ENCODE measurements at places on chromosomes 5 and 9.

DNA sequence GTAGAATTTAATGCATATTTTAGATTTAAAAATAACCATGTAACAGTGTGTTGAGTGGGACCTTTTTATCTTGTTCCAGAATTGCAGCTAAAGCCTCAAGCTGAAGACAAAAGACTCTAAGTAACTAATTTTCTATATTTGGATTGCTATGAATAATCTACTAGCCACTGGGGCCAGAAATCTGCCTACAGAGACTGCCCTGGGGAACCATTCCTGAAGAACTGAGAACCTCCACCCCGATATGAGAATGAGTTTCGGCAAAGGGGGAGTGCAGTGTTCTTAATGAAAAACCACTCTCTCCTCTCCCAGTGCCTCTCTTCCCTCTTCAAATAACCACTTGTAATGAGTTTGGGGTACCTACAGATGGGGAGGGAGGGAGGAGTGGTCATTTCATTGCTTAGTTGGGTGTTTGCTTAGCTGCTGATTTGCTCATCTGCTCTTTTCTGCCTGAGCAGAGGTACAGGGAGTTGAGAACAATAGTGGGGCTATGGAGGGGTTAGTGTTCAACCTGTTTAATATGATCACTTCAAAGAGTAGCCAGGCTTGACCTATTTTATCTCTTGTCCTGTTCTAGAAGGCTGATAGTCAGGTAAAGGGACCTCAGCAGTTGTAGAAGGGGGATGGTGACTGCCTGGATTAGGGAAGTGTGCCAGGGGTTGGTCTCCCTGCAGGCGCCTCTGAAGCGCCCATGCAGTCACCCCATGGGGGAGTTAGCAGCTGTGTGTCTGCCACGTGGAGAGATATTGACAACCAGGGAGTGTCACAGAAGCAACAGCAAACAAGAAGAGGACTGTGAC is 47.7 kb downstream of the ATG10 start:
- DNase-seq = no peak

DNA sequence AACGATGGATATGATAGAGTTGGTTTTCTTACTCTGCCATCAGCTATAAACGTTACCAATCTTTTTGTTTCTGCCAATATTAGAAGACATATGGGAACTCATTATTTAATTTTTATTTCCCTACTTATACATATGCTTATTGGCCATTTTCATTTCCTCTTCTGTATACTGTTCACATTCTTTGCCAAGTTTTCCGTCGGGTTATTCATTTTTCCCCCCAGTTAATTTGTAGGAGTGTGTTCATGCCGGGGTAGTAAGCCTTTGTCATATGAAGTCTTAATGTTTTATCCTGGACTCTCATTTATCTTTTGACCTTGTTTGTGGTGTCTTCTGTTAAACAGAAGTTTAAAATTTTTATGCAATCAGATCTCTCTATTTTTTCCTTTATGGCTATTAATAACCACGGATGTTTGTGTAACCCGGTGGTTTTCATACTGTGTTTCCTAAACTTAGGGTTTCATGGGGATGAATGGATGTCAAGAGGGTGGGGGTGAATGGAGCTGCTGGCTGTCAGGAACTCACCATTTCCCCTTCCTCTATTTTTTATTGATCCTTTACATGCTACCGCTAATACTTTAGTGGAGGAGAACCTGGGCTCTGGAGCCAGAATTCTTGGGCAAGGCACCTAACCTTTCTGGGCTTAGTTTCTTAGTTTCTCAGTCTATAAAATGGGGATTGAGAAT is 42.5 kb upstream of the PPARGC1B start:
- DNase-seq = no peak

GRCh38 chr5:144142139-144142823 is 28.2 kb downstream of the YIPF5 start:
- DNase-seq = peak; percentile 81

DNA sequence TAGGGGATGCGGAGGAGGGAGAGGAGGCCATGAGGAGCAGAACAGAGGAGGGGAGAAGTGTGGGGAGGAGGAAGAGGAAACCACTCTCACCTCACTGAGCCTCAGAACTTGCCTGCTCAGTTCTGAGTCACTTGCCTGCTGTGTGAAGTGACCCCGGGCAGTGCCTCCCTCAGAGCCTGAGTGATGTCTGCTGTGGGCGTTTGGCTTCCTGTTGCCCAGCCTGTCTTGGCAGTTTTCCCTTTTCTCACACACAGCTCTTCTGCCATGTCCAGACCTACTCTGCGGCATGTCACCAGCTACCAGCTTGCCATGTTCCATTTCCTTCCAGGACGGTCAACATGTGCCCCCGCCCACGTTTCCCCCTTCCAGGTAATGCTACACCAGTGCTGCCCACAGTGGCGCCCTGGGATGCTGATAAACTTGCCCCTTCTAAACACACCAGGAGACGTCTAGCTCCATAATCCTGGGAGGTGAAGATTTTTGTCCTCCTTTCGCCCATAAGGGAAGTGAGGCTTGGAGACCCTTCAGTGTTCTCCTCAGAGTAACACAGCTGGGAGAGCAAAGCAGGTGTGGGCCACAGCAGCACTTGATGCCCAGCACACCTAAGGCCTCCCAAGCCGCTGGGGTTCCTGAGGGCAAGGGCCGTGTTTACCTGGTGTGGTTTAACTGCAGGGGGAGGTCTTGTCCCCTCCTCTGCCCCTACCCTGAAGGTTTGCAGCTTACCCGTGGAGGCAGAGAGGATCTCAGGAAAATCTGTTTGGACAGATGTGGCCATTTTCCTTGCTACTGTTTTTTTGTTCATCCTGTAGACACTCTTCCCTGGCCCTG is 63.8 kb upstream of the RNF130 start:
- DNase-seq = peak; percentile 92

- DNase-seq = peak; percentile 86
Measured at GRCh38 chr5:143717400-143717799, 94.6 kb upstream of the HMHB1 start.

GRCh38 chr9:125863923-125864322 is 116.8 kb downstream of the PBX3 start:
- DNase-seq = no peak

GRCh38 chr5:167653645-167654106 is 637.8 kb upstream of the WWC1 start:
- peak; percentile 57 for DNase-seq

- DNase-seq = no peak
Measured at GRCh38 chr9:113992994-113993393, 85.1 kb downstream of the AMBP start.

DNA sequence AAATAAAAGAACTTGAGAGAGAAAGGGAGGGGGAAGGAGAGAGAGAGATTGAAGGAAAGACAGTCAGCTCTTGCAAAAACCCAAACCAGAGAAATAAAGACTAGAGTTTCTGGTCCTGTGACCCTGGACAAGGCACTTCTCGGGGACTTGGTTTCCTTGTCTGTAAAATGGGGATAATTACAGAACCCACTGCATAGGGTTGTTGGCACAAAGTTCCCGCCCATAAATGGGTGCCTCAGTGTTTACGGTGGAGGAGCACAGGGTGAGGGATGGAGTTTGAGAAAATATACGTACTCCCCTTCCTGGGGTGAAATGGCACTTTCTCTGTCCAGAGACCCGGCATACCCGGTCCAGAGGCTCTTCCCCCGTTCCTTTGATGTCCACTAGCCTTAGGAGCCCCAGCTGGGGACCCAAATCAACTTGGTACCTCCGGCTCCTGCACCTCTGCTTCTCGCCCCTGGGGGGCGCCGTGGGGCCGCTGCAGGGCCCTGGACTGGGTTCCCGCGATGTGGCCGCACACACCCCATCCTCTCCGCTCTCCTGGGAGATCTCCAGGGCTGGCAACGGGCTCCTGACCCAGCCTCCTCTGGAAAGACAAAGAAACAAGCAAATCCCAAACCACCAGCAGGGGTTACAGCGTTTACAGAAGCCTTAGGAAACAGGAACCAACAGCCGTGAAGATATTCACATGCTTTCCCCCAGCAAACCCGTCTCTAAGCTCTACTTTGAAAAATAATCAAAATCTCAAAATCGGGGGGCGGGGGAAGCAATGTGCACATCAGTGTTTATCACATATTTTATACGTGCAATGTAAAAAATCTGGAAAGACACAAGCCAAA is 26.3 kb downstream of the PTGES start:
- DNase-seq = peak; percentile 90

DNA sequence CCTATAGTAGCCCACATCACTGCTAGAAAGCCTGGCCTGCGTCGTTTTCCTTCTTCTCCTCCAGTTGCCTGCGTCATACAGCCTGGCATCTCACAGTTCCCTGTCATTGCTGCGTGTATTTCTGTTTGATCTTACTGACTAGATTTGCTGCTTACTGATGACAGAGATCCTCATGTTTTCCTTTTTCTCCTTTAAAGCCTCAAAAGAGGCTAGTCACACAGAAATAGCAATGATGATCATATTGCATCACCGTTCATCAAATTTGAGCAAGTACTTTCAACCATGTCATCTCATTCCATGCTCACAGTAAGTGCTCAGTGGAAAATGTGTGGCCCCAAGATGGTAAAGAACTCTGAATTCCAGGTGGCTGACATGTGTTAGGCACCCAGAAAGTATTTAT is 76.8 kb downstream of the MVB12B start:
- DNase-seq = peak; percentile 32

GRCh38 chr5:43231977-43232376 is 40.0 kb downstream of the NIM1K start:
- DNase-seq = peak; percentile 13

- peak; percentile 88 for DNase-seq
Measured at GRCh38 chr9:83956436-83957247, 23.4 kb downstream of the HNRNPK start.

- peak; percentile 74 for DNase-seq
Measured at GRCh38 chr5:177402271-177403043, 2.0 kb upstream of the PFN3 start.

DNA sequence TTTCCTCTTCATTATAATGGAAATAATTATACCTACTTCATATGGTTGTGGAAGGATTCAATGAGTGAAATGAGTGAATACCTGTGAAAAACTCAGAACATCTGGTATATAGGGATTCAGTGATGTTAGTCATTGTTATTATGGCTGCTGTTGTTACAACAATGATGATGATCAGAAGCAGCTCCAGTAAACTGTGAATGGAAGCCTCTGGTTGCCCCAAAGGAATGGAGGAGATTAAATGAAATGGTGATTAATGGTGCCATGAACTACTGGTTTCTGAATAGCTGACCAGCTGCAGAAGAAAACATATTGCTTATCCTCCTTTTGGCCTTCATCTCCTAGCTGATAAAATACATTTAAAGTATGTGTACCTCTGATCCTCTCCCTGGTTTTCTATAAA is 372.0 kb downstream of the ARHGEF28 start:
- peak; percentile 52 for DNase-seq

- DNase-seq = no peak
Measured at GRCh38 chr9:35180801-35181200, 19.0 kb downstream of the UNC13B start.

DNA sequence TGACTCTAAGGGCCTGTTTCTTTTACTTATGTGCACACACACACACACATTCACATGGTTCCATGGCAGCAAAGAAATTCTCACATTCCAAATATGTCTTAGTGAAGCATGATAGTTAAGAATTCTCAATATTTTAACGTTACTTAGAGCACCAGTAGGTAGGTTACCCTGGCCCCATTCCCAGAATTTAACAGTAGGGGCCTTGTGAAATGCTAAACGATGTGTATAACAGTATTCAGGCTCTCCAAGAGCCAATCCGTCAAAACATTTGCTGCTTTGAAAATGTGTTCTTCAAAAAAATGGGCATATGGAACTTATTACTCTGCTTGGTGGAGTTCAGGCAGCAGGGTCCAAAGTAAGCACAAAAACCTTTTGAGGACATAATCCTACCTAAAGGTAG is 93.7 kb upstream of the DAB2 start:
- peak; percentile 83 for DNase-seq

DNA sequence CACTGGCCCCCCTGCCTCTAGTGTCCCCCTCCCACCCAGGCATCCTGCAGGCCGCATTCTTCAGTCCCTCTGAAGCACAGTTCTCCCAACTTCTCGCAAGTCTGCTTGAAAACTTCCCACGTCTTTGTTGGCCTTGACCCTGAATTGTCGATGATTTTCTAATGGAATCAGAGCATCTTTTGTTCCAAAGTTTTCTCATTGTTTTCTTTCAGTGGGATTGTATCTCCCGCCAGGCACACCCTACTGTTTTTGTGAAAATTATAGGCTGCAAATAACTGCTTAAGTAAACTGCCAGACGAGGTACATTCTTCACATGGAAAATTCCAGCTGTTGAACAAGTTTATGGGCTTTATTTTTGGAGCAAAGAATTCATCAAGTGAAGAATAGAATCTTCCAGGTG is 122.6 kb upstream of the SLC25A48 start:
- no peak for DNase-seq

DNA sequence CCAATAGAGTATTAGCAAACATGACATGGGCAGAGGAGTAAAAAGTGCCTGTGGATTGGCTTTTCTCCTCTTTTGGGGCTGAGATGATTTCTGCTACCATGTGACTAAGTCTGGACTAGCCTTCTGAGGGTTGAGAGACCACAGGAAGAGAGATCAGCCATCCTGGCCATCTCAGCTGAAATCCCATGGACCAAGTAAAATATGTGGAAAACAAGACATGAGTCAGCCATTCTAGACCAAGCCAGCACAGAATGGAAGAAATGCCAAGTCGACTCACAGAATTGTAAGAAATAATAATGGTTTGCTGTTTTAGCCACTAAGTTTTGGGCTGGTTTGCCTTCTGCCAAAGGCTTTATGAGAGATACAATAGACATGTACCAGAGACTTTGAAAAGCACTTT is 377.8 kb downstream of the CHSY3 start:
- DNase-seq = peak; percentile 1

DNA sequence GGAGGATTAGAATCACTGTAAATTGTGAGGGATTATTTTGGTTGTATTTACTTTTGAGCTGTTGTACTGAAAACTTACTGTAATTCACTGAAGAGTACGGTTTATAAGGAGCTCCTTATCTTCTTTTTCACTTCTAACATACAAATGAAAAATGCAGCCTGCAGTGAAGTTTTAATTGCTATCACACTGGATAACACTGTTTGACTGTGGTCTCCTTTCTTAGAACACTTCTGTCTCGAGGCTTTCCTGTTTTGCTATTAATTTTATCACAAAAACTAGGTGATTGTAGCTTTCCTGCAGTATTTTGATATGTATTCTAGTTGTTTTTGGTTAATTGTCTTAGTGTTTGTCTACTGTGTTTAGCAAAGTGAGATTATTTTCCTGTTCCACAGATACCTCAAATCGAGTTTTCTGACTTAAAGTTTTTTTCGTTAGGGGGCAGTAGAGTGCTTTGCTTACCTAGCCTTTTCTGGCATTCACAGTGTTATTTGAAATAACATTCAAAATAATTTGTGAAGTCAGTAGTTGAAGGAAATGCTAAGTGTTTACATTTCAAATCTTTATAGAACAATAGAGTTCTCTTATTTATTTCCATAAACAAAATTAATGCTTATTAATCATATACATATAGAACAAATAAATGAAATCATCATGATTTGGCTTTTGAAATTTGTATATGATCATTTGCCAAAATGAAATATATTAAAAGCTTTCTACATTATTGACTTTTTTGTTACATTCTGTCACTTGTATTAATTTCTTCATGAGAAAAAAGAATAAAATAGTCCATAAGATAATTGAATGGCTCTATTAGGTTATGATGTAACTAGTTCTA is 52.9 kb downstream of the COMMD10 start:
- DNase-seq = peak; percentile 71

GRCh38 chr9:90979639-90980038 is 178.0 kb downstream of the SYK start:
- no peak for DNase-seq

All from GM23248 (cell line).